NCI-H226 (cell line): ENCODE measurements at places on chromosomes 12 and 14.

DNA sequence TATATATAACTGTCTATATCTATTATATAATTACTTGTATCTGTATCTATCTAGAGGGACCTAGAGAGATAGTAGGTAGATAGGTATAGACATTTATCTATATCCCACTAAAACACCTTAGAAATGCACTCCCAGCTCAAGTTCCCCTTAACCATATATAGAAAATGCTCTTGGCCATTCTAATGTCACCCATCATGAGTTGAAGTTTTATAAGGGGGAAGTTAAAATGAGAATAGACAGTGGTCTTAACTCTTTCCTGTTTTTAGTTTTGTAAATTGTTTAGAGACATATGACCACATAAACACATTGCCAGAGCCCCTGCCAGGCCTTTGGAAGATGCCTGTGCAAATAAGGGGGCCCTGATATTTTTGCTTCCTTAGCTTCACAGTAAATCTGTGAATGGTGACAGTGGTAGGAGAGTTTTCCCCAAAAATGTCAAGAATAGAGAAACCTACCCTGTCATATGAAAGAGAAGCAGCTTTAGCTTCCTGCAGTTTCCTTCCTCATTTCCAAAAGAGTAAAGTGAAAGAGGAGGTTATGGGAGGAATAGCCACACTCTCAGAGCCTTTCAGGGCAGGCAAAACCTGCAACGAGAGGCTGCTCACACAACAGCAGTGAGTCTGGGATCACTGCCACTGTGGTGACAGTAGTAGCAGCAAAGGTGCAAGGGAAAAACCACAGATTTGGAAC, 45.5 kb downstream of the MGST1 start:
- DNase-seq: no peak

DNA sequence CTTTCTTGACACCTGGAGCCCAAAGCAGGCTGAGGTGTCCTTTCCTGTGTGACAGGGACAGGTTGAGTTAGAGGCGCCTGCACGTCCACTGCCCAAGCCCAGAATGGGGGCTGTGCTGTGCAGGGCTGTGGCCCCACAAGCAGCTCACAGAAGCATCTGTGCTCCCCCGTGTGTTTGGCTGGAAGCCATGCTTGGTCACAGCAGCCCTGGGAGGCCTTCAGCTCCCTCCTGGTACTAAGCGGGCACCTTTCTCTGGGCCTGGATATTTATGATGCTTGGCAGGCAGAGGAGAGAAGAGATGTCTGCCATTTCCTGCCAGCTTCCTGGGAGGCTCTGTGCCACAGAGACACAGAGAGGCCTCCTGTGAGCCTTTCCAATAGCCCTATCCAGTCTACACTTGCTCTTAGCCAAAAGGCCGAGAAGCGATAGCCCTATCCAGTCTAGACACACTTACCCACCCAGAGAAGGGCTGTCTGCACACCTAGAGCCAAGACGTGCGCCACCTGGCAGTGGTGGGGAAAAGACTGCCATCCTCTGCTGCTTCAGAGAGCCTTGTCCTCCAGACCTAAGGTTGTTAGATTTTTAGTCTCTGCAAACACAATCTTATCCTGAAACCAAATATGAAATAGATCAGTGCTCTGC, 117.4 kb downstream of the GCH1 start:
- no peak for DNase-seq

GRCh38 chr12:119683413-119683812, 15.5 kb downstream of the PRKAB1 start:
- DNase-seq: no peak

DNA sequence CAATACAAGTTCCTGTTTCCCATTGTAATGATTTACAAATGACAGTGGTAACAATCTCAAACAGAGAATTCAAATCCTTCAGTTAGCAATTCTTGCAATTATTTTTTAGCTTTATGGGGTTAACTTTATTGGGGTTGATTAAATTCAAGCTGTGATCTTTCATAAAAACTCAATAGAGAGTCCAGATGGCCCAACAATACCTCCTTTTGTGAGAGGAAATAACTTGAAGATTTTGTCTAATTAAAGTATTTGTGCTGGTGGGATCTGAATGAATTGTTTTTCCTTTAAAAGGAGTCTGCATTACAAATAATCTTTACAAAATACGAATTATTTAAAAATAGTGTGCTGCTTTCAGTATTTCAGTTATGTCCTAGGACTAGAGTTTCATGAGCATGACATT, 4.4 kb upstream of the ARHGAP5 start:
- no peak for DNase-seq

DNA sequence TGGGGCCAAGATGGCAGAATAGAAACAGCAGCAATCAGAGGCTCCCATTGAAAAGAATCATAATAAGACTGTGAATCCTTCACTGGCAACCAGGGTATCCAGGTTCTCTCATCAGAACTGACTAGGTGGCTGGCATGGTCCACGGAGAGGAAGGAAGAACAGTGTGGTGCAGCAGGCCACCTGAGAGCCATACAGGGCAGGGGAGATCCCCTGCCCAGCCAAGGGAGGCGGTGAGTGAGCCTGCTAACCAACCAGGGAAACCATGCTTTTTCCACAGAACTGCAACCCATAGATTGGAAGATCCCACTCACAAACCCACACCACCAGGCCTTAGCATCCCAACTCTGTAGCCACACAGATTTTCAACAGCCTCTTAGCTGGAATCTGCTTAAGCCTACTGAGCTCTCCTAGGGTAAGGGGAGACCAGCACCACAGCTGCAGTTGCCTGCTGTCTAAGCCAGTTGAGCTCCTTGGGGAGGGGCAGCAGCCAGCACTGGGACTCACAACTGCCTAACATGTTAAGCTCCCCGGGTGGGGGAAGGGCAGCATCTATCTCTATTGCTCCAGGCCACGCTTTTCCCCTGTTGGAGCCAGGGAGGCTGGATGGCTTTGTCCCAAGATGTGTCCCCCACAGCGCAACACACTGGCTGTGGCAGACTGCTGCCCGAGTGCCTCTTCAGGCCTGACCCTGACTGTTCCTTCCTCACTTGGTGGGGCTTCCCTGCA, 342.6 kb upstream of the CCDC196 start:
- DNase-seq: no peak

DNA sequence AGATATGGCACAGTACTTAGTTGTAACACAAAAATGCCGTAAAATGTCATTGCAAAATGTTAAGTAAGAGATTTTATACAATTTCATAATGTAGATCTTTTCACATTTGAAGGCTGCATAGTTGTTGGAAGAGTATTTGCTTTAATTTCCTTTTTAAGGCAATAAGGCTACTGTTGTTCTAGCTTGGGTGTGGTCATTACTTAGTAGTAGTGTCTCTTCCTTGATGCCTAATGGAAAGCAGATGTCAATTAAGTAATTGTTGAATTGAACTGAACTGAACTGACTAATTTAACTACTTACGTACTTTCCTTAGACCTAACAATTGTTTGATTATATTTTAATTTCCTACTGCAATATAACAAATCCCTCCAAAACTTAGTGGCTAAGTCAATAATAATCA, 181.7 kb downstream of the FLRT2 start:
- DNase-seq: no peak

DNA sequence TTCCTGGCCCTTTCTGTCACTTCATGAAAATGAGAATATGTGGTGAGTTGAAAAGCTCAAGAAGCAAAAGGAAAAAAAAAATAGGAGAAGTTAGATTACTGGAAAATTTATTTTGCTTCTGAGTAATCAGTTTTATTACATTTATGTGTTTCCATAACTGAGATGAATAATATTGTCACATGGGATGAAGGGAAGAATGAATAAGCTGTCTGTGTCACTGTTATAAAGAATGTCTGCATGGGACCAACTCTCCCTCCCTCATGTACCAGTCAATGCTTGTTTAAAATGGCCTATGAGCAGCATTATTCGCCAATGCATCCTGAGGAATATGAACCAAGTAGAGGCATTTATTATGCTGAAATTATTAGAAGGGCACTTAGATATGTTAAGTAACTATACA, 246.3 kb downstream of the PRKD1 start:
- no peak for DNase-seq

- DNase-seq: no peak
These were observed 21.8 kb downstream of the TSHR start for GRCh38 chr14:80977221-80977620.

- DNase-seq: no peak
These were observed 751 bp downstream of the P3H3 start for GRCh38 chr12:6828781-6829535.

DNA sequence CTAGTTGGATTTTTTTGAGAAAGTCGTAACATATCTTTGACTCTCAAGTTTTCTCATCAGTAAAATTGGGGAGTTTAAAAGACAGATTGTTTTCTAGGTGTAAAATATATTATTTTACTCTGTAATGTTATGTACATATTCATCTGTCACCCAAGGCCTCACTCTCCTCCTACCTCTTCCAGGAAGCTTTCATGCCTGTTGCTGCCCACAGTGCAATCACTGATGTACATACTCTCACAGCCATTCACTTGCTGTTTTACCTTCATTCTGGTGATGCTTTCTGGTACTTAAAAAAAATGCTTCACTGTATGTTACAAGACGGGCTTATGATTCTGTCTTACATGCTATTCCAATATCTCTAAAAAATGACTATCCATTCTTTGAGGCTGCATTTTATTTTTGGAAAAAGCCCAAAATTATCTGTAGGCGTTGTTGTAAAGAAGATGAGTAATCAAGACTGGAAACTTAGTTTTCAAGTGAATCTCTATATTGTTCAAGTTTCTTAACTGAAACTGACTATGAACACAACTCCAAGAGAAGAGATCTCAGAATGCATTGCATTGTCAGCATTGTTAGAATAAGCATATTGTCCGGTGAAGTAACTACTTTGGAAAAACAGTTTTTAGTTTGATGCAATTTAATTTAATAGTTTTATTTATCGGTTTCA, 82.5 kb downstream of the LMO3 start:
- DNase-seq: no peak

GRCh38 chr12:77888611-77889010, 57.9 kb downstream of the NAV3 start:
- DNase-seq: peak; percentile 83
